T1000 (cell line): ENCODE measurements at places on chromosomes 6 and 20.
A peak's percentile ranks its signal among the peaks of the same experiment; 100 is the strongest.

DNA sequence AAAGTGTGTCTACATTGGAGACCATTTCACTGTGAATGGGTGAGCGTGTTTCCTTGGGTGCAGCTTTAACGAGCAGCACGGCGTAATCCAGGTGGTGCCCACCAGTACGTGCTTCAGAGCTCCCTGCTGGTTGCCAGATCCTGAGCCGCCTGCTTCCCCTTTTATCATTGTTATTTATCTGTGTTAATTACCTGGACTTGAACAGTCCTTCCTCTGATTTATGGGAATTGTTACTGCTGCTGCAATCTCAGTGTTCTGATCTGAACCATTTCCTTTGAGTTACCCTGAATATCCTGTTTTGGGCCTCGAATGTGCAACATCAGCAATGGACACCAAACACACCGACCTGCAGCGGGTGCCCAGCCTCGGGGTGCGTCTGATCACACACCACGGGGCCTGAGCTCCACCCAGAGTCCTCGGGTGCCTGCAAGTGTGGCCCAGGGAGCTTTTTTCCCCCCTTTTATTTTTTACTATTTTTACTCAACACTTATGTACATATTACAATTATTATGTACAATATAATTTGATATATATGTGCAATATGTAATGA, 81.3 kb downstream of the RPP40 start:
- DNase-seq = no peak

- no peak for DNase-seq
Measured at GRCh38 chr6:3108746-3109414, 9.6 kb upstream of the BPHL start.

GRCh38 chr20:38450412-38450975, 15.4 kb upstream of the SNHG17 start:
- DNase-seq = no peak

GRCh38 chr6:89145091-89145955, 532 bp upstream of the PM20D2 start:
- no peak for DNase-seq

- DNase-seq = peak; percentile 98
Measured at GRCh38 chr20:50320901-50321796, 130.5 kb downstream of the CEBPB start.

- peak; percentile 20 for DNase-seq
Measured at GRCh38 chr20:9392892-9393857, 121.2 kb upstream of the LAMP5 start.

DNA sequence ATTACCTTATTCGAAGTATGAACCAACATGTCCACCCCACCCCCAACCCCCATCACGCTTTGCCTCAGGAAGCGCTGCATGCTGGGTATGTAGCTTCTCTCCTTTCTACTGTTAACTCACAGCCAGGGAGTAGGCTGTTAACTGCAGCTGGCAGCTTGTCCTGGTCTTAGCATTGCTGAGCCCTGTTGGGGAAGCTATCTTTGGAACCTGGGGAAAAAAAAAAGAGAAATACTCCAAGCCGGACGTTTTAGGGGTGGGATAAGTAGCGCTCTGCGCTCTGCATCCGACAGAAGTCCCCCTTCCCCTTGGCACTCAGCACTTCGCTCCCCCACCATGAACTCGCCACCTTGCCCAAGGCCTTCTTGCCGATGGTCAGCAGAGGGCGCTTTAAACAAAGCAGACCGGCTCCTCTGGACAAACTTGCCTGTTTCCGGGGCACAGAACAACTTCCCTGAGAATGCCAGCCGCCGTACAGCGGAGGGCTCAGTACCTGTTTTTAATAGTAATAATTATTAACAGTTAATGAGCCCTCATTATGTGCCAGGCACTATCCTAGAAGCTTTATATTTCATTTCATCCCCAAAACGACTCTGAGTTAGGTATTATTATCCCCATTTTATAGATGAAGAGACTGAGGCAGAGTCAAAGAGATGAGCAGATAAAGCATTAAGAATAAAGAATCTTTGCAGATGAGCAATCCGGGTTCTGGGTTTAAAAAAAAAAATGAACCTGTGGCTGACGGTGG, 35.2 kb upstream of the MDFI start:
- DNase-seq = peak; percentile 56

- no peak for DNase-seq
Measured at GRCh38 chr6:66851930-66852329, 1144.9 kb upstream of the EYS start.

DNA sequence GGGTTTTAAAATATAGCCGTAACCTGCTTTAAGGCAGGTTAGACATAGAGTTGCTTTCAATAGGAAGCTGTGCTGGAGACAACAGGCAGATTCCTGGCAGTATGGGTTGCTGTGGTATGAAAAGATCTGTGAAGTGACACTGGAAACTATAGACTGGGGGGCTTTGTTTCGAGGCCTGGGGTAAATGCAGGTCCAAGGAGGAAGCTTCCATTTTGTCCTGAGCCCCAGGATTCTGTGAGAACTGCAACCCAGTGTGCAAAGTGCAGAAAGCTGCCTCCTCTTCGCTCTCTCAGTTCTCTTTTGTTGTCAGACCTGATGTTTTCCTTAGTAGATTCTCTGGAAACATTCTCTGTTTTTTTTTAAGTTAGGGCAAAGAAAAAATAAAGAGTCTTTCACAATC, 86.9 kb downstream of the LYRM4 start:
- no peak for DNase-seq

DNA sequence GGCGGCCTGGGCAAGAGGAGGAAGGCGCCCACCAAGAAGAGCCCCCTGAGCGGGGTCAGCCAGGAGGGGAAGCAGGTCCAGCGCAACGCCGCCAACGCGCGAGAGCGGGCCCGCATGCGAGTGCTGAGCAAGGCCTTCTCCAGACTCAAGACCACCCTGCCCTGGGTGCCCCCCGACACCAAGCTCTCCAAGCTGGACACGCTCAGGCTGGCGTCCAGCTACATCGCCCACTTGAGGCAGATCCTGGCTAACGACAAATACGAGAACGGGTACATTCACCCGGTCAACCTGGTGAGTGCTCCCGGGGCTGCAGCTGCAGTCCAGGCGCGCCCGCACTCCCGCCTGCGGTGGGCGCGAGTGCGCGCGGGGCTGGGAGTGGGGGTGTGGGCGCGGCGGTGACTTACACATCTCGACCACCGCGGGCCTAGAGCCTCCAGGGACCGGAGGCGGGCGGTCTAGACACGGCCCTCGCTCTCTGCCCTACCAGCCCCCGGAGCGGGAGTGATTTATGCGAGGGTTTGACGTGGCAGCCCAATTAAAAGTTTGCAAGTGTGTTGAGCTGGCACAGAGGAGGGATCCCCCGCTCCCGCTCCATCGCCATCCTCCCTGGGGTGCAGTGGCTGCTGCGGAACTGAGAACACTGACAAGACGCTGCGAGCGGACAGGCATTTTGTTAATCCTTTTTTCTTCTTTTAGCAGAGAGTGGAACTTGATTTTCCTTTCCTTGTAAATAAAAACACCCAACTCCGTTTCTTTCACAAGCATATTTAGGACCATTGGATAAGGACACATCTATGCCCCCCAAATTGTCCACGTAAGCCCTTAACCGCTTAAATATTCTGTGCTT, 867 bp downstream of the TCF21 start:
- DNase-seq = no peak

DNA sequence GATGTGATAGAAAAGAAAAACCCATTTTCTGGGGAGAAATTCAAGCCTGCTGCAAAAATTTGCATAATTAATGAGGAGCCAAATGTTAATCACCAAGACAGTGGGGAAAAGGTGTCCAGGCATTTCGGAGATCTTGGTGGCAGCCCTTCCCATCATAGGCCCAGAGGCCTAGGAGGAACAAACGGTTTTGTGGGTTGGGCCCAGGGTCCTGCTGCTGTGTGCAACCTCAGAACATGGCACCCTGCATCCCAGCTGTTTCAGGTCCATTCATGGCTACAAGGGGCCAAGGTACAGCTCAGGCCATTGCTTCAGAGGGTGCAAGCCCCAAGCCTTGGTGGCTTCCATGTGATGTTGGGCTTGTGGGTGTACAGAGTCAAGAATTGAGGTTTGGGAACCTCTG, 189.8 kb upstream of the IMPG1 start:
- no peak for DNase-seq

GRCh38 chr20:4666001-4666479, 55.7 kb upstream of the PRND start:
- peak; percentile 52 for DNase-seq
